ENCODE measurements at places on chromosomes 1 and 21.

DNA sequence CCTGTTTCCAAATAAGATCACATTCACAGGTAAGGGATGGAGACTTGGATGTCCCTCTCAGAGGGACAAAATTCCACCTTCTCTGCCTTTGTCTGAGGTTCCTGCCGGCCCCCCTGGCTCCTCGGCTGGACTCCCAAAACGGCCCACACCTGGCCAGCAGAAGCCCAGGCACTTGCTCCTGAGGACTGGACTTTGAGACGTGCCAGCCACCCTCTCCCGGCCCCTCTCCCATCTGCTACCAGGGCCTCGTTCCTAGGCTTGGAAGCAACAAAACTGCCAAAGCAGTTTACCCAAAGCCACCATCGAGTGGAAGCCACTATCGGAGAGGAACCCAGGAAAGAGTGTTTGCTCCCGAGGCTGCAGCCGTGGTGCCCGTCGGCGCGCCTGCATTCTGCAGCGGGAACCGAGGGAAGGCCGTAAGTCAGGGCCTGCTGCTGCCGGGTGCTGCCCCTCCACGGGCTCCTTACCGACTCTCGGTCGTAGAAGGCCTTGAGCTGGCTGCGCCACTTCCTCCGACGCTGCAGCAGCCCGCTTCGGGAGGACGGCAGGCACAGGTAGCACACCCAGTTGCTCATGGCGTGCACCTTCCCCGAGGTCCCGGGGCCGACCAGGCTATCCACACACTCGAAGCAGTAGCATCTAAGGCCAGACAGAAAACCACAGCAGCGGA lies 3.5 kb downstream of the DNMT3L start:
- DNase-seq = no peak

DNA sequence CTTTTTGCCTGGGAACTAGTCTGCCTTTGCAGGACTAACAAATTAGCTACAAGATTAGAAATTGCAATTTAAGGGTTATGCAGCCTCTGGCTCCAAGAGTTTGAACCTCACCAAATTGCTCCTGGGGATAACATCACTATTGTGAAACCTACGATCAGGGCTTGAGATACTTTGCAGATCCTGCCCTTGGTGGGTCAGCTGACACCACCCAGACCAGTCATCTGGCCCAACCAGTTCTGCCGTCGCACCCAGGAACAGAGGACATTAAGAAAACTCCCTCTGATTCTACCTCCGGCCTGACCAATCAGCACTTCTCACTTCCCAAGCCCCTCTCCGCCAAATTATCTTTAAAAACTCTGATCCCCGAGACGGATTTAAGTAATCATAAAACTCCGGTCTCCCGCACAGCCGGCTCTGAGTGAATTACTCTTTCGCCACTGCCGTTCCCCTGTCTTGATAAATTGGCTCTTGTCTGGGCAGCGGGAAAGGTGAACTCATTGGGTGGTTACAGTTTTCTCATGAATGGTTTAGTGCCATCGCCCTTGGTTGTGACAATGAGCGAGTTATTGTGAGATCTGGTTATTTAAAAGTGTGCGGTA lies 32.9 kb upstream of the B3GALT5 start:
- DNase-seq = no peak

- DNase-seq = no peak
Measured at GRCh38 chr21:45634511-45635183, 8.9 kb upstream of the PCBP3 start.

DNA sequence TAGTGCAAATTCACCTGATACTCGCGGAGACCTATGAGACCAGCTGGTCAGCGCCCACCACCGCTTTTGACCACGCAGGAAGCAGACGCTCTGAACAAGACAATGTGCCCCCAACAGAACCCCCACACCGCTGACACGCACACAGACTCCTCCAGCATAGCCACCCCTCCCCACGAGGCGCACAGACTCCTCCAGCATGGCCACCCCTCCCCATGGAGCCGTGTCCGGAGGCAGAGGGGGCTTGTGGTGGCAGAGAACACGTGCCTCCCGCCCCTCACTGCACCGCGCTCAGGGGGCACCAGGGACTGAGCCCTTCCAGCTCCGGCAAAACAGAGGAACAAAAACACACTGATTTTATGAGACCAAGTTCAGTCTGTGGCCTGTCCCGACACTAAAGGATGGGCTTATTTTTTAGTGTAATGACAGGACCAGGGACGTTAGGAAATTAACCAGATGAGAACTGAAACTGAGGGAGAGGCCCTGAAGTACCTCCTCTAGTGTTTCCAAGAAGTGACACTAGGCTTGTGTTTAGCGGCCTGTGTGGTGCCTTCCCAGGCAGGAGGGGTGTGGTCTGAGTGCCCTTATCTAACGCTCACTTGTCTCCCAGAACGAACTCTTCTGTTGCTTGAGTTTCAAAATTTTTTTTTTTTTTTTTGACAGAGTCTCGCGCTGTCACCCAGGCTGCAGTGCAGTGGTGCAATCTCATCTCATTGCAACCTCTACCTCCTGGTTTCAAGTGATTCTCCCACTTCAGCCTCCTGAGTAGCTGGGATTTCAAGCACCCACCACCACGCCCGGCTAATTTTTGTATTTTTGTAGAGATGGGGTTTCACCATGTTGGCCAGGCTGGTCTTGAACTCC lies 10.0 kb upstream of the AGPAT3 start:
- DNase-seq = no peak

GRCh38 chr1:199691540-199691939 lies 336.0 kb upstream of the NR5A2 start:
- peak; percentile 25 for DNase-seq

Measured in HEK293T (cell line).